ENCODE measurements at places on chromosomes 1 and 21. TPM values are rescaled to one million over a fixed set of nuclear protein-coding genes. Genes with fewer than 3 reads are reported as not detected.
A peak's percentile ranks its signal among the peaks of the same experiment; 100 is the strongest.

DNA sequence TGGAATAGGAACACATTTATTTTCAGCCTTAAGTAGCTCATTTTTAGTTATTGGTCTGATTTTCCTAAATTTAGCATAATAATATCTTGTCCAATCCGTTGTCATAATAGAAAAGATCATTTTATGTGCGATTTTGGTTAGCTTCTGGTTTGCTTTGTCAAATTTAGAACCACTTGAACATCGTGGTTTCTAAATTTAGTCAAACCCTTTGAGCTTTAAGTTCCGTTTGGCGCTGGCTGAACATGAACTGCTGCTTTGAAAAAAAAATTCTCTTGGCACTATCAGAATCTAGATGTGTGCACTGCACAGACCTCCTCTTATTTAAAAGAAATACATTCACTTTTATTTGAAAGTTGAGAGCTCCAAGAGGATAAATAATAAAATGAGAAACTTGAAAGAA, 370.6 kb downstream of the PTPRC start:
- no peaks in the 10 kb centered on the region for H3K27me3 ChIP-seq
- no peak overlapping the region for H3K27ac ChIP-seq
- DNase-seq, result no peak
- H3K36me3 ChIP-seq, result no peaks in the 10 kb centered on the region
- no peak overlapping the region for H3K4me3 ChIP-seq

- peak overlapping the region; percentile 39 for H3K27ac ChIP-seq
- H3K27me3 ChIP-seq, result no peaks in the 10 kb centered on the region
- no peak for DNase-seq
- no peak overlapping the region for H3K4me3 ChIP-seq
Observed at GRCh38 chr1:89670163-89670562, 37.2 kb downstream of the LRRC8C start.

- DNase-seq, result no peak
- no peaks in the 10 kb centered on the region for H3K36me3 ChIP-seq
- H3K4me1 ChIP-seq, result peaks cover 7% of the 10 kb centered on the region
Observed at GRCh38 chr1:228077565-228078330, 4.8 kb upstream of the ARF1 start.

- no peaks in the 10 kb centered on the region for H3K4me1 ChIP-seq
- DNase-seq, result no peak
- no peak overlapping the region for H3K27ac ChIP-seq
- no peaks in the 10 kb centered on the region for H3K36me3 ChIP-seq
Observed at GRCh38 chr1:168824418-168825065, 95.5 kb upstream of the DPT start.

DNA sequence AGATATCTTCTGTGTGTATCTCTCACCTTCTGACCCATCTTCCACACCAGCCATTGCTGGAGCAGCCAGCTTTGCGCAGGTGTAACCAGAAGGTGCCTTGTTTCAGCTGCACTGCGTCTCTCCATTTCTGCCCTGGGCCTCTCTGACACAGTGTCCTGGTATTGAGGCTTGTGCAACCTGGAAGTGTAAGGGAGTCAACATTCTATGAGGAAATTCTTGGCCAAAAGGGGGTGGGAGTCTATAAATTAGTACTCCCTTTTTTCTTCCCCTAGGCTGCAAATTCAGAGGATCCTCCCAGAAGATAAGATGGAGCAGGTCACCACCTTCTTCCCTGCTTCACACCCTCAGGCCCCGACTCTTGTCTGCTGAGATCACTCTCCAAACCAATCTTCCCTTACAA, 109.1 kb downstream of the MRPS6 start:
- no peak for DNase-seq
- H3K36me3 ChIP-seq, result no peaks in the 10 kb centered on the region
- H3K27ac ChIP-seq, result no peak overlapping the region
- no peaks in the 10 kb centered on the region for H3K27me3 ChIP-seq

DNA sequence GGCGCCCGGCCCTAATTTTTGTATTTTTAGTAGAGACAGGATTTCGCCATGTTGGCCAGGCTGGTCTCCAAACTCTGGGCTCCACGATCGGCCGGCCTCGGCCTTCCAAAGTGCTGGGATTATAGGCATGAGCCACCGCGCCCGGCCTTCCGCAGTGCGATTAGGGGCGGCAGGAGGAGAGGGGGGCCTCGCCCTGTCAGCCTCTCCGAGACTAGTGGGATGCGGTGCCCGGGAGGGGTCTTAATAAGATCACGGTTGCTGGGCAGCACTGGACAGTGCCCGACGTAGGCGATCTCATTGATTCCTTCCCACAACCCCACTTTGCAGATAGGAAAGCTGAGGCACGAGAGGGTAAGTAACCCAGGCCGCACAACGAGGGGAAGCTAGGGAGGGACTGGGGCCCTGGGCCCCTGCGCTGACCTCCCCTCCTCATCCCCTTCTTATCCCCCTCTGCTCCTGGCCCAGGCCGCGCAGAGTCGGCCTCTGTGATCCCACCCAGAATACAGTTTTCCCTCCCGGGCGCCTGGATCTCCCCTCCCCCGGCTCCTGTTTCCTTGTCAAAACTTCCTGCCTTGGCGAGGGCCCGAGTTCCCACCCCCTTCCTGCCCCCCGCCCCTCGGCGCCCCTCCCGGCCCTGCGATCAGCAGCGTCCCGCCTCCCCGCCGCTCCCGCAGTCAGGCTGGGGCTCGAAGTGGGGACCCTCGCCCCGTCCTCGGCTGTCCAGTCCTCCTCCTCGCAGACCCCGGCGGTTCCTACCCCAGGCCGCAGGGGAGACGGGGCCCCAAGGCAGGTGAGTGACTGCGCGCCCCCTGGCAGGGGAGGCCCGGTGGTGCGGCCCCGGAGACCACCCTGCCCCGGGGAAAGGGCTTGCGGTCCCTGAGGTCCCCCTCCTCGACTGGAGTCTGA, at the start of gene PEAR1:
Gene PEAR1, plus strand, starts transcription at position 671 of the 906 bp plus-strand sequence. CDS start 10,209 bp downstream, outside the sequence.
- H3K27ac ChIP-seq, result peak within 1 kb of the TSS; percentile 9
- peaks cover 3% of the 10 kb centered on the region for H3K27me3 ChIP-seq
- H3K36me3 ChIP-seq, result no peaks in the 10 kb centered on the region
- peak within 1 kb of the TSS; percentile 20 for H3K4me3 ChIP-seq
- H3K4me1 ChIP-seq, result peaks cover 18% of the 10 kb centered on the region
- DNase-seq, result no peak

DNA sequence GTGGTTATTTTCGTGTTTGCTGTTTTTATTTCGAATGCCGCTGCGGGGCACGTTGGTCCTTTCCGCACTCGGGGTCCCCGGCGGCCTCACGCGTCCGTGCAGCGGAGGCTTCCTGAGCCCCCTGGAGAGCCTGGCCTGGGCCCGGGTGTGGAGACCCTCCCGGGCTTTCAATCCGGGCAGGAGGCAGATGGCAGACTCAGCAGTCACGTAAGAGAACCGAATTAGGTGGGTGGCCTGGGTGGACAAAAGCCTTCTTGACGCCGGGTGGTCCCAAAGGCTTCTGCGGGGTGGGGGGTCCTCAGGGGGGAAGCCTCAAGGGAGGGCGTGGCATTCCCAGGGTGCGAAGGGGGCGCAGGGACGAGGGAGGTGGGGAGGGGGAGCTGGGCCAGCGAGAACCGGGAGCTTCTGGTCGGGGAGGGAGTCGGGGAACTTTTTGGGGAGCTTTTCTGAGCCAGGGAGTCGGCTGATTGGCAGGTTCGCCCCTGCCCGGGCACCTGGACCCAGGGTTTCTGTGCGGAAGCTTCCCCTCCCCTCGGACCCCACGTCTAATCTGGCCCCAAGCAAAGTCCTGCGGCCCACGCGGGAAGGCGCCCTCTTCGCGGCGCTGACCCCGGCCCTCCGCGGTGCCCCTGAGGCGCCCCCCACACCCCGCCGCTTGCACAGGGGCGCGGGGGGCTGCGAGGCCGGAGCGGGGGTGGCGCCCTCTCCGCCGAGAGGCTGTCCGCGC, 1.3 kb upstream of the HES4 start:
- H3K27me3 ChIP-seq, result peaks cover 43% of the 10 kb centered on the region
- H3K36me3 ChIP-seq, result no peaks in the 10 kb centered on the region
- H3K4me3 ChIP-seq, result peak overlapping the region; percentile 20
- peak overlapping the region; percentile 63 for H3K27ac ChIP-seq
- no peak for DNase-seq
- peaks cover 20% of the 10 kb centered on the region for H3K4me1 ChIP-seq

GRCh38 chr1:55836086-55836485, 620.9 kb upstream of the USP24 start:
- DNase-seq, result no peak
- no peak overlapping the region for H3K4me3 ChIP-seq
- H3K4me1 ChIP-seq, result no peaks in the 10 kb centered on the region

DNA sequence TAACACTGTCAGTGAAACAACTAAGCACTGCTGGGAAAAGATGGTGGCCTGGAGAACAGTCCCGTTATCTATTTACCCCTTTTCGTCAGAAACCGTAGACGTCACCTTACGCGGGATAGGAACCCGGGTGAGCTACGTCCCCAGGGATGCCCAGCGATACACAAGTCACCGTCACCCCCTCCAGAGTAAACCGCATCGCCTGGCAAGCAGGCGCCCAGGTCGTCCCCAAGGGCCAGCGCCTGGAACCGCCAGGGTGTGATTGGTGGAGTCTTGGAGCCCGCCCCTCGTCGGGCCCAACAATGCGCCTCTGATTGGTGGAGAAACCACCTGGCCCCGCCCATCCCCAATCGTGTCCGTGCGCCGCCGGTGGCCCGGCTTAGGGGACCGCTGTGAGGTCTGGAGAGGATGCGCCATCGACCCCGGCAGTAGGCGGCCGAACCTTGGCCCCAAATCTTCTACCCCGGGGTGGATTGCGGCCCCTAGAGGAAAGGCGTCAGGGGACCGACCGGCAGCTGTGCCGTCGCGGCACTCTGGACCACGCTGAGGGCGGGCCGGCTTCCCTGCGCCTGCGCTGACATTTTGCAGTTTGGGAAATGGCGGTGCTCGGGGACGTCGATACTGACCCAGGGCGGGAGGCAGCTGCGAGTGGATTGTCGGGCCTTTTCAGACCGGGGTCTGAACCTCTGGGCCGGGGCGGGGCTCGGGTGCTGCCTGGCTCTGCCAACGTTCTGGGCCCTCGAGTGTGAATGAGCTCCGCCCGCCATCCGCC, 34.4 kb downstream of the SLC2A1 start:
- no peaks in the 10 kb centered on the region for H3K27me3 ChIP-seq
- H3K4me1 ChIP-seq, result peaks cover 22% of the 10 kb centered on the region
- H3K4me3 ChIP-seq, result peak overlapping the region; percentile 96
- DNase-seq, result peak; percentile 87

DNA sequence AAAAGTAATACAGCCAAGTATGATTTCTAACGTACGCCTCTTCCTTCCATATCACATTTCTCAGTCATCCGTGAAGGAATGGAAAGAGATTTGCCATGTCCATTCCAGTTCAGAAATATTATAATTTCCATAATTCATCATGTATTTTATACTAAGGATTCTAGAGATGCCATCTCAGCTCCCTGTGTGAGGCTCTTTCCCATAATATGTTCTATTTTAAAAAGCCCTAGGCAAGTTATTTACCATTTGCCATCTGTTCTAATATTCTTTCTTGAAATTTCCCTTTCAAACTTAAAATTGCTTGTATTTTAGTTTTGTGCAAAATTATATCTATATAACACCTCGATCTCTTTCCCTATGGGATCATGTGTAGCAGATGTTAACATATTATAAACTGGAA, 106.7 kb downstream of the FMN2 start:
- no peaks in the 10 kb centered on the region for H3K4me1 ChIP-seq
- no peak overlapping the region for H3K4me3 ChIP-seq
- H3K36me3 ChIP-seq, result no peaks in the 10 kb centered on the region

- H3K4me3 ChIP-seq, result no peak overlapping the region
- DNase-seq, result no peak
- no peak overlapping the region for H3K27ac ChIP-seq
- no peaks in the 10 kb centered on the region for H3K36me3 ChIP-seq
Observed at GRCh38 chr1:212487774-212488435, 55.2 kb downstream of the NENF start.

DNA sequence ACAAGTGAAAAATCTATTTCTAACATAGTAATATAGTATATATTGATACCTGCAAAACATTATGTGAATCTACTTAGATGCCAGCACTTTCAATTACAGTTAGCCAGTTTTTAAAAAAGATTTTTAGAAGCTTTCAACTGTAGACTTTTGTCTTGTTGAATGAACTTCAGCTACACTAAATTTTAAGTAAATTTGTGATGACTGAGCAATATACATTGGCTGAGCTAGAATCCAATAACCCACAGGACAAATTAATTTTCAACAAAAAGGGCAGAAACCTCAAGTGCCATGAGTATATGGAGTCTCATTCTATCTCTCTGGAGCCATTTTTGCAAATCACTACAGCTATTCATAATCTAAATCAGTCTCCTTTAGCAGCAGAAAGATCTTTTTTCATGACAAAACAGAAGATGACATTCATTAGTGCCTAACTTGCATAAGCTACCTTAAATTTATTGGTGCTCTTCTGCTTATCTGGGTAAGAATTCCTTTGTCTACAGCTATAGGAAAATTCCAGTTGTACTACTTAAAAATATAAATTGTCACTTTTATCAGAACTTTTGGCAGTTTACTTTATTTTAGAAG, 100.3 kb downstream of the ATG4C start:
- no peaks in the 10 kb centered on the region for H3K4me1 ChIP-seq
- no peak overlapping the region for H3K27ac ChIP-seq
- H3K4me3 ChIP-seq, result no peak overlapping the region
- no peak for DNase-seq
- H3K36me3 ChIP-seq, result no peaks in the 10 kb centered on the region

GRCh38 chr1:60681095-60681860, 401.1 kb upstream of the NFIA start:
- H3K4me3 ChIP-seq, result no peak overlapping the region
- no peak overlapping the region for H3K27ac ChIP-seq
- no peak for DNase-seq
- H3K36me3 ChIP-seq, result no peaks in the 10 kb centered on the region
- H3K27me3 ChIP-seq, result no peaks in the 10 kb centered on the region

- peaks cover 54% of the 10 kb centered on the region for H3K4me1 ChIP-seq
- no peaks in the 10 kb centered on the region for H3K27me3 ChIP-seq
- H3K36me3 ChIP-seq, result no peaks in the 10 kb centered on the region
- H3K27ac ChIP-seq, result no peak overlapping the region
Observed at GRCh38 chr1:89761901-89762300, 58.9 kb upstream of the LRRC8D start.

DNA sequence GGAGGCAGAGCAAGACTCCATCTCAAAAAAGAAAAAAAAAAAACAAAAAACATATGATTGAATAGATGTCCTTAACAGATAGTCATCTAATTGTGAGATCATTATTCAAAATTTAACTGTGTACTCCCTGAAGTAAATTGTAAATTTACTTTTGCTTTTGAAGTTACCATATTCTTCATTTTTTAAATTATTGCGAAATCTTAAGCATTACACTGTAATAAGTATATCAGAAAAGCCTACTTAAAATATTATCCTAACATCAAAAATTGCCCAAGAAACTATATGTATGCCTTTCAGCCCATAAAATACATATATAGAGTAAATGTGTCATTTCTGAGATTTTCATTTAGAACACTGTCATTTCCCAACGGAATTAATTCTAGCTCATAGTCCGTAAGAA, 91.9 kb downstream of the AK5 start:
- no peaks in the 10 kb centered on the region for H3K36me3 ChIP-seq
- peaks cover under 1% of the 10 kb centered on the region for H3K4me1 ChIP-seq
- H3K4me3 ChIP-seq, result no peak overlapping the region
- DNase-seq, result no peak

Gene ATAD3B
- polyA plus RNA-seq, result 7.9 TPM

Gene SYCP1
- polyA plus RNA-seq, result not detected

Gene HMGCS2
- polyA plus RNA-seq, result not detected

Gene MORN1
- polyA plus RNA-seq, result 3.3 TPM

Gene CORT
- not detected for polyA plus RNA-seq
